Right lobe of liver (tissue), 6 donors: ENCODE measurements at places on chromosomes 5 and 9.

GRCh38 chr5:149865746-149866145, 78.8 kb downstream of the PDE6A start:
- H3K4me3 ChIP-seq: no peak overlapping the region
- no peaks in the 10 kb centered on the region for H3K36me3 ChIP-seq
- no peaks in the 10 kb centered on the region for H3K4me1 ChIP-seq
- no peak overlapping the region for H3K27ac ChIP-seq
- no peak for DNase-seq

DNA sequence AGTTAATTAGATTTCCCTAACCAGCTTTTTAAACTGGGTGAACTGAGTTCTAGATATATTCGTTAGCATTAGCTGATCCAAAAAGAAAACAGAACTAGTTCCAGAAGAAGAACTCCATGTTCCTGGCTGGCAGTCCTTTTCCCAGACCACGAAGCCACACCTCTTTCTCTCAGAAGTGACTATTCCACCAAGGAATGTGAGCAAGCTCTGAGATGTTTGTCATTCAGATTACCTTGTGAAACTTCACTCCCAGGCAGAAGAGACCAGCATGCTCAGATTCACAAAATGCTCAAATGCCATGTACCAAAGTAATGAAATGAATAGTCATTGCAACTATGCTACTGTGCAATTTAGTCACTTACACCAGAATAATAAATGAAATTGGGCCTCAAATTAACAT, 4.4 kb upstream of the SSBP2 start:
- H3K27me3 ChIP-seq: no peaks in the 10 kb centered on the region
- H3K4me1 ChIP-seq: no peaks in the 10 kb centered on the region
- H3K36me3 ChIP-seq: no peaks in the 10 kb centered on the region

DNA sequence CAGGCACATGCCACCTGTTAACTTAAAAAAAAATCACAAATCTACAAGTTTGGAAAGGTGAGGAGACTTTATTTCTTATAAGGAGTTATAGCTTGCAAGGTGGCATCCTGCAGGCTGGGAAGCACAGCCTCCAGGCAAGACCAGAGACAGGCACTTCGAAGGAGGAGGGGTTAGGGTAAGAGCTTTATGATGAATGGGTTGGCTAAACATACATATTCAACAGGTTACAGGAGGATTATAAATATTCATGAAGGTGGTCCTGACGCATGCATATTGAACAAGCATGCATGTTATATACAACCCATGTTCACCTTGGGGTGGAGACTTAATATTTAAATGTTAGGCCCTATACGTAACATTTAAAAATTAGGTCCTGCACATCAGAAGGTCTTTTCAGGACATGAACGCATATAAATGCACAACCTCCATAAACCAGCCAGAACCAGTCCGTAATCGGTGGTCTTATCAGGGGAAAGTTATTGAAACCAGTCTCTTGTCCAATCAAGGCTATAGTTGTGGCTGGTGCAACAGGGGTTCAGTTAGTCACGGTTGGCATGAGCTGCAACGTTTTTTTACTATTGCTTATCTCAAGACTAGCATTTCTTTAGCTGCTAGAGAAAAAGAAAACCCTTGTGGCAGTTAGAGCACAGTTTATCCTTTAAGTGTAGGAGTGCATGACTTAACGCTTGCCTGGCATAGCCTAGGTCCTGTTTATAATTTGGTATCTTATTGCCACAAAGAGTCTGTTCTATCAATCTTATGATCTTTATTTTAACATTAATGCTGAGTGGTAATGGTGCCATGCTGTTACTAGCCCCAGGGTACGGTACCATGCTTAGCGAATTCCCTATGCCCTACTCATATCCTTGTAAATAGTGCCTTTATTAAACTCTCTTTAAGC, 72.7 kb downstream of the C9orf57 start:
- no peaks in the 10 kb centered on the region for H3K4me1 ChIP-seq
- no peaks in the 10 kb centered on the region for H3K36me3 ChIP-seq
- no peak for DNase-seq
- H3K27me3 ChIP-seq: no peaks in the 10 kb centered on the region
- no peak overlapping the region for H3K27ac ChIP-seq
- no peak overlapping the region for H3K4me3 ChIP-seq

DNA sequence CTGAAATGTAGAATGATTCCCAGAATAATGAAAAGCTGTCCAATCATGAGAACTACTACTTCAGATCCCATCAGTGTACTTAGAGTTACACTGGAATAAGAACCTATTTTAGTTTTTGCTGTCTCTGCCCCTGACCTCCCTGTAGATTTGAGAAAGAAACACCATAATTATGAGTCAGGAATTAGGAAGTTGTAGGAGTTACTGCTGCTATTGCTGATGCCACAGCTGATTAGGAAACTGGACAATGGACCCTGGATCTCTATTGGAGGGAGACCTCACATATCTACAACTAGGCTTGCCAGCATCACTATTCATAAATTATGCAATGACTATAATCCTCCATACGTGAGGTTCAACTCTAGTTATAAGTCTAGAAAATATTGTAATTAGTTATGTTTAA, 48.8 kb upstream of the EDIL3 start:
- H3K36me3 ChIP-seq: no peaks in the 10 kb centered on the region
- DNase-seq: no peak
- H3K4me3 ChIP-seq: no peak overlapping the region

DNA sequence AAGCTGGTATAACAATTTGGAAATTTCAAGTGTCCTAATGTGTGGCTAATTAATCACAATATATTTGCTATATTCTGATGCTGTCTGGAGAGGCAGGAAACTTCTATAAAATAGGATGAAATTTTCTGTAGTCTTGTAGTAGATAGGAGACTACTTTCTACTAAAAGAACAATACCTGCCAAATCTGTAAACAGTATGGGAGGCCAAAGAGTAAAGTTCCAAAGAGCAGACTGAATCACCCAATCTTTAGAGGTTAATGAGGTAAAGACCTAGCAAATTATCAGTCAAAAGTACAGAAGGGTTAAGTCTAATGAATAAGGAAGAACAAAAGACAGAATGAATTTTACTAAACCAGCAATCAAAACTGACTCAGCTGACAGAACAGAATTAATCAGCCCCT, 52.4 kb upstream of the RGS7BP start:
- no peaks in the 10 kb centered on the region for H3K27me3 ChIP-seq
- H3K4me1 ChIP-seq: no peaks in the 10 kb centered on the region
- no peak overlapping the region for H3K27ac ChIP-seq
- H3K4me3 ChIP-seq: no peak overlapping the region
- H3K36me3 ChIP-seq: no peaks in the 10 kb centered on the region

GRCh38 chr5:14250084-14250695, 107.0 kb downstream of the TRIO start:
- H3K4me1 ChIP-seq: peaks cover 9% of the 10 kb centered on the region
- no peak overlapping the region for H3K27ac ChIP-seq

DNA sequence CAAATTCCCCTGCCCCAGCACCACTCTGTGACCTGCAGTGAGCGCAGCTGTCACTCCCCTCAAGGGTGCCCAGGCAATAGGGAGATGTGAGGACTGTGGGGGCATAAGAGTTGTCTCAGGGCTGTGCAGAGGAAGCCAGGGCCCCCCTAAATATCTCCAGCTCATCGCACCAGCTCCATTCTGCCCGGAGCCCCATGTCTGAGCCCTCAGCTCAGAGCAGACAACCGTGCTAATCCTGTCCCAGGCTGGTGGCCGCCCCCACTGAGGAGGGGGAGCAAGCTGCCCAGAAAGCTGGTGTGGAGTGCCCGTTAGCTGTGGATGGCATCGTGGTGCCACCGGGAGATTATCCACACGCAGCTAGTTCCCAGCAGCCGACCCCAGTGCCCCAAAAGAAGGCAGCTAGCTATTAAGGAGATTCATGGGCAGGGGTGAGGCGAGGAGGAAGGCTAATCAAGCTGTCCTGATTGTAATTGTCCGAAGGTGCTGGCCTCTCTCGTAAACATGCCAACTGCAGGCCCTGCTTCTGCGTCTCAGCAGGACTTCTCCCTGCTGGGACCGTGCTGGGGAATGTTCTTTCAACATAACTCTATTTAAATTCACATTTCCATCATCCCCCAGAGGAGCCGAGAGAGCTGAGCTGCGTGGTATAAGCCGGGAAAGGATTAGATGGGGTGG, 17.0 kb upstream of the FIBCD1 start:
- no peaks in the 10 kb centered on the region for H3K4me1 ChIP-seq
- DNase-seq: no peak
- H3K4me3 ChIP-seq: no peak overlapping the region
- no peak overlapping the region for H3K27ac ChIP-seq
- no peaks in the 10 kb centered on the region for H3K27me3 ChIP-seq

GRCh38 chr9:123120953-123121352, 87.5 kb downstream of the GPR21 start:
- DNase-seq: no peak
- no peak overlapping the region for H3K4me3 ChIP-seq
- H3K4me1 ChIP-seq: no peaks in the 10 kb centered on the region
- no peaks in the 10 kb centered on the region for H3K36me3 ChIP-seq

GRCh38 chr5:66849803-66850202, 253.6 kb downstream of the MAST4 start:
- no peaks in the 10 kb centered on the region for H3K36me3 ChIP-seq
- no peak overlapping the region for H3K4me3 ChIP-seq
- H3K27ac ChIP-seq: no peak overlapping the region
- no peaks in the 10 kb centered on the region for H3K4me1 ChIP-seq

DNA sequence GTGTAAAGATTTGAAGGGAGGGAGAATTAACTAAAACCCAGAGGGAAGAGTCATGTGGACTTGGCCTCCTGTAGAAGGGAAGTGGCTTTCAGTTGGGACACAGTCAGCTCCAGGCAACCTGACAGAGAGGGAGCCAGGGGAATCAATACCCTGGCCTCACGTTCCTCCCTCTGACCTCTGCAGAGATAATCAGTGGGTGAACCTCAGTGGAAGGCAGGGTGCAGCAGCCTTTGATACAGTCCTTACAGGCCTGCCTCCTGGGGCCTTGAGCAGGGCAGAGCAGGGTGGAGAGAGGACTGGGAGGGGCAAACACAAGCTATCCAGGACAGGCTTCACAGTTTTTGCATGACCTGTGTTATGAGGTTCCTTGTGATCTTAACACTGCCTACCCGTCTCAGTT, 61.9 kb upstream of the GPBP1 start:
- no peak overlapping the region for H3K4me3 ChIP-seq
- peak; percentile 49 for DNase-seq
- H3K4me1 ChIP-seq: peaks cover 9% of the 10 kb centered on the region
- H3K36me3 ChIP-seq: no peaks in the 10 kb centered on the region

DNA sequence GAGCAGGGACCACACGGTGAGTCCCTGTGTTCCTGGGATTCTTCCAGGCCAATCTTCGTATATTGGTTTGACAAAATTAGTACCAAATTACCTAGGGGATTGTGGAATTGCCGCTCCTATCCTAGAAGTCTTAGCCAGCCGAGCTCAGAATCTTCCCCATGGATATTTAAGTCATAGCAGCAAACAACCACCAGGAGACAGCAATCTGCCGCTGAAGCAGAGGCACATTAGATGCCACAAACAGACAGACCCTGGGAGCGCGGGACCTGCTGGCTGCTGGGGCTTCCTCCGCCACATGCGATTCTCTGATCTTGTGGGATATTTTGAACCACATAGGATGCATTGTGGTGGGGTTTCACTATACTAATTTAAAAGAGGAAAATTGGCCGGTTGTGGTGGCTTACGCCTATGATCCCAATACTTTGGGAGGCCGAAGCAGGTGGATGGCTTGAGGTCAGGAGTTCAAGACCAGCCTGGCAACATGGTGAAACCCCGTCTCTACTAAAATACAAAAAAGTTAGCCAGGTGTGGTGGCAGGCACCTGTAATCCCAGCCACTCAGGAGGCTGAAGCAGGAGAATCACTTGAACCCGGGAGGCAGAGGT, 31.7 kb upstream of the ZBTB43 start:
- H3K36me3 ChIP-seq: no peaks in the 10 kb centered on the region
- no peak overlapping the region for H3K27ac ChIP-seq
- DNase-seq: no peak
- H3K4me1 ChIP-seq: no peaks in the 10 kb centered on the region

GRCh38 chr5:140324617-140325241, 21.7 kb downstream of the HBEGF start:
- no peak for DNase-seq
- H3K36me3 ChIP-seq: no peaks in the 10 kb centered on the region
- H3K4me3 ChIP-seq: no peak overlapping the region
- H3K4me1 ChIP-seq: no peaks in the 10 kb centered on the region
- H3K27ac ChIP-seq: no peak overlapping the region
- no peaks in the 10 kb centered on the region for H3K27me3 ChIP-seq

DNA sequence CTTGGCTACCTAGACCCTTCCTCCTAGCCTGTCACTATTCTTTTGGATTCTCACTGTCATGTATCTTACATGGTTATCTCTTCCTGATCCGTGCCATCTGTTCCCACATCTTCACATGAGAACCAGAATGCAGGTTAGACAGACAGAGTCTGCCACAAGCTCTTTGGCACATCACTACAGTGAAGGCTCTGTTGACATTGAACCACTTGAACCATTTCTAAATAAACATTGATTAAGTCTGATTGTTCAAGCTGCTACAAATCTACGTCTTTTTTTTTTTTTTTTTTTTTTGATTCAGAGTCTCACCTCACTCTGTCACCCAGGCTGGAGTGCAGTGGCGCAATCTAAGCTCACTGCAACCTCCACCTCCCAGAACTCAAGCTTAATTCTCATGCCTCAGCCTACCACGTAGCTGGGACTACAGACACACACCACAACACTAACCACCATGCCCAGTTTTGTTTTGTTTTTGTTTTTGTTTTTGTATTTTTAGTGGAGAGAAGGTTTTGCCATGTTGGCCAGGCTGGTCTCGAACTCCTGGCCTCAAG, 85.1 kb upstream of the LRRTM2 start:
- H3K27me3 ChIP-seq: no peaks in the 10 kb centered on the region
- DNase-seq: no peak
- no peaks in the 10 kb centered on the region for H3K36me3 ChIP-seq
- no peak overlapping the region for H3K27ac ChIP-seq

- H3K27ac ChIP-seq: no peak overlapping the region
- H3K36me3 ChIP-seq: no peaks in the 10 kb centered on the region
These were observed 20.9 kb downstream of the ZNF474 start for GRCh38 chr5:122150215-122150614.

DNA sequence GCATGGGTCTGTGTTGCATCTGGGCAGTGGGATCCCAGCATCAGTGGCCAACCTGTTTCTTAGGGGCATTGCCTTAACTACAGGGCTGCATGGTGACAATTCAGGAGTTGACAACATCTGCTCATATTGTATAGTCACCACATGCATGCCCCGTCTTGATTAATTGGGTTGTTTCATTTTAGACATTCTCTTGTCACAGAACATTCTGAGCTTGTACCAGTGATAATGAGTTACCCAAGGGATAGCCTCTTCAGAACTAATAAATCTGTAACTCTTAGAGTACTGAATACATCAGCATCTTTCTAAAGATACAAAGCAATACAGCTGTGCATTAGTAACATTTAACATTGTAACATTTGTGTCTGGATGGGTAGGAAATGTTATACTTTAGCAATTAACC, 426.5 kb upstream of the CD180 start:
- no peaks in the 10 kb centered on the region for H3K36me3 ChIP-seq
- H3K27ac ChIP-seq: no peak overlapping the region
- H3K27me3 ChIP-seq: no peaks in the 10 kb centered on the region
- DNase-seq: no peak
- H3K4me3 ChIP-seq: no peak overlapping the region
